ENCODE measurements at places on chromosomes 1 and 21.
A peak's percentile ranks its signal among the peaks of the same experiment; 100 is the strongest.

DNA sequence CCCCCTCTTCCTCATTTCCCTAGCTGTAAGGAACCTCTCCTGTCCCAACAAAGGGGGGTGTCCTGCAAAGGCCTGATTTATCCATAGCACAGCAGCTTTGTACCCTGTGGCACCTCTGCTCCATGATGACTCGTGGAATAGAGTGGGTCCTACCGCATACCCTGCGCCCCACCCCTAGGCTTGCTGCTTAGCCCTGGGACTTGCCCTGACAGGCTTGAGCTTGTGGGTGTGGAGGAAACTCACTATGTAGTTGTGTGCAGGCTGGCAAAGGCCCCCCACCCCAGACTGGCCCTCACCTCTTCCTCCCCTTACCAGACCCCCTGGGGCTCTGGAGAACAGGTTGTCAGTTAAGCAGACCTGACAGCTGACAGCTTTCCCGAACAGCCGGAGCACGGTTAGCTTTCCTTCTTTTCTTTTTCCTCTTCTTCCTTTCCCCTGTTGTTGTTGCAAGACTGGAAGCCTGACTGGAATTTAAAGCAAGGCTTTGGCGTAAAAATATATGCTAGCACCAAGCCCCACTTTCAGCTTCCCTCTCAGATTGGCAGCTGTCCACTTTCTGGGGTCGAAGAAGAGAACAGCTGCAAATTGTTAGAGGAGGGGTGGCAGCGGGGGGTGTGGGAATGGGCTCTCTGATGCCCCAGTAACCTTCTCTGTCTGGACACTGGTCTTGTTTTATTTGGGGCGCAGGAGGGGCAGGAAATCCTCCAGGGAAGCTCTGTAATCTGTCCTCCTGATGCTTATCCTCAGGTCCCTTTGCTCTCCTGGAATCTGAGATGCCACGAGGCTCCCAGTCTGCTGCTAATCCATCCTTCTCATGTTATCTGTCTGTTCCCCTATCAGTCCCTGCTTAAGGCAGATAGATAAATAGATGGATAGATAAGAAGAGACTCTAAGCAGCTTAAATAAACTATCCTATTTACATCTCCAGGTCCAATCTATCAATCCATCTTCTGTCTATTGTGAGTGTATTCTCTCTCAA, 134.6 kb downstream of the BRINP2 start:
- DNase-seq, result no peak

- peak; percentile 28 for DNase-seq
Observed at GRCh38 chr1:230542054-230542453, 100.2 kb upstream of the COG2 start.

GRCh38 chr1:228004856-228005462, 1.8 kb upstream of the WNT3A start:
- no peak for DNase-seq

GRCh38 chr1:69506721-69507120, 61.0 kb upstream of the LRRC7 start:
- DNase-seq, result no peak

GRCh38 chr1:69824932-69825331, 257.2 kb downstream of the LRRC7 start:
- DNase-seq, result no peak

GRCh38 chr1:5908461-5909375, 83.5 kb downstream of the NPHP4 start:
- no peak for DNase-seq

DNA sequence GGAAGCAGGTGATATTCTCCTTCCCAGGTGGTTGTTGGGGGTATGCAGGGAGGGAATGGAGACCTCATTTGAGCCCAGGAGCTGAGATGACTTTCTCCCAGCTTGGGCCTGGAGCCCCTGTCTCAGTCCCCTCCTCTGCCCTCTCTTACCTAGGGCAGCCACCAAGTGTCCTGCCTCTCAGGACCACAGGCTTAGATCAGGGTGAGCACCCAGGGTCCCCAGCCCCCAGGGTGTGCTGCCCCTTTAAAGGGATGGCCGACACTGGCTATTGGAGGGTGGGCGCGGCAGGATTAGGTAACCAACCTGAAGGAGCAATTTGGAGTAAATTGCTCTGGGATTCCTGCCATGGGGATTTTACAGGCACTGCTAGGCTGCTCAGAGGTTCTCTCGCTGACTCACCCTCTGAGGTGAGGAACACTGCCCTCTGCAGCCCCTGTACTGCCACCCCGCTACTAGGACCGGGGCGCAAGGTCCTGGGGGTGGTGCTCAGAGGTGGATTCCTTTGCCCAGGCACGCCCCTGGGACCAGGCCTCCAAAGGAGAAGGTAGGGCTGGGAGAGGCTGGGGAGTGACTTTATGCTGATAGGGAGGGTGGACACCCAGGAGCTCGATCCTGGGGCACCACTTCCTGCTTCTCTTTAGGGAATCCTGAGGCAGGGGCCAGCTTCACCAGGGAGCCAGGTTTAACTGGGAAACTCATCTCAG, 1.5 kb downstream of the RPS6KA1 start:
- DNase-seq, result no peak

GRCh38 chr1:114627107-114627506, 42.7 kb downstream of the DENND2C start:
- no peak for DNase-seq

- DNase-seq, result no peak
Observed at GRCh38 chr21:26457817-26458216, 115.3 kb downstream of the CYYR1 start.

GRCh38 chr21:27363719-27364477, 397.0 kb upstream of the ADAMTS5 start:
- DNase-seq, result no peak

GRCh38 chr1:161044535-161044907, 1.3 kb downstream of the USF1 start:
- DNase-seq, result no peak

DNA sequence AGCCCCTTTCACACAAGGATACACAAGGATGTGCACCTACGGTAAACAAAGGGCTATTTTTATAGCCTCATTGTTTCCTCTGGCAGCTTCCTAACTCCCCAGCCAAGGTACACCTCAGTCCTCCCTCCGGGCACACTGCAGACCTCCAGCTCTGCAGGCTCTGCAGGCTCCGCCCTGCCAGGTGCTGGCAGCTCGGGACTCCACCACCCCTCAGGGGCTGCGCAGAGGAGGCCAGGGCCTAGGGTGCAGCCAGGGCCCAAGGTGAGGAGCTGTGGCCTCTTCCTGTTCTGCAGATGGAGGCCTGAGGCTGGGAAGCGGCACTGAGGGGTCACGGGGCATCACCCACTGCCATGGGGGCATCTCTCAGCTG, 19.8 kb upstream of the CLSTN1 start:
- DNase-seq, result no peak

DNA sequence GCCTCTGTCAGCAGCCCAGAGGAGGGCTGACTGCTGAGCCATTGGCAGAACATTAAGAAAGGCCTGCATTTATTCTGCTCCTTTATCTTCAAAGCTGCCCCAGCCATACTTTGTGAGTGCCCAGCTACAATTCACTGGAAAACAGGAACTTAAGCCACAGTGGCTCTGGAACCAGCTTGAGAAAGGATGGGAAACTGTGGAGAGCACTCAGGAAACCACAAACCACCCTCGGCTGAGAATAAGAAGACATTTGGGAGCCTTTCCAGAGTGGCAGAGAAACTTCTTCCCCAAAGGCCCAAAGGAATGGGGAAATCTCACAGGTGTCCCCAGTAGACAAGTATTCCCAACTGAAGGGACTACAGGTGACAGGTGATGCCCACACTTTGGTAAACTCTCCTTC, 1.8 kb downstream of the LAMB3 start:
- DNase-seq, result no peak

DNA sequence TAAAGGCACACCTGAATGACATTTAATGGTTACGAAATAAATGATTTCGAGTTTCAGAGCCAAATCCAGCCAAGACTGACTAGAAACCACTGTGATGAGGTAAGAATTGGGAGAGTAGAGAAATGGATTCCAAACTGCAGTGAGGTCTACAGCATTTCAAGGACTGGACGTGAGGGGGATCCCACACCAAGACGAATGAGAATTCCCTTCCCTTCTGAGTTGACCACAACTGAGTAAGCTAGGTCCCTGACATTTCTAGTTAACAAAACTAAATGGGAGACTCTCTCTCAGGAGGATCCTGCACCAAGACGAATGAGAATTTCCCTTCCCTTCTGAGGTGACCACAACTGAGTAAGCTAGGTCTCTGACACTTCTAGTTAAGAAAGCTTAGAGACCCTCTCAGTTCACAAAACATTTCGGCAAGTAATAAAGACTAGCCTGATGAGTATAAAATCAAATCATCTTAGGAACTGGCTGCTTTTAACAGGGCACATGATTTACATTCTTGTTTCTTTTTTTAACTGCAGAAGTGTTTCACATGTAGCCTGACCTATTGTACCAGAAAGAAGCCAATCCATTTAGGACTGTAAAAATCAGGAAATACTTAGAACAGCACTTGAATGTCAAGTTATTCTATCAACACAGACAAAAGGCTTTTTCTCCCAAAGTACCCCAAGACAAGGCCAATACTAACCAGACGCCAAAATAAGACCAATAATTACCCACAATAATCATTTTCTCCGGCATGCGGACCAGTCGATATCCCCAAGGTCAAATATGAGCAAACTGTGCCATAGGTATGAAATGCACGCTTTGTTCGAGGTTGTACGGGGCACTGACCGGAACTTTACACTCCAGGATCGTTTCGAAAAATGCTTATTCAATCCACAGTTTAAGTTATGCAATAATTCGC, 1.4 kb upstream of the SPATA1 start:
- DNase-seq, result no peak

DNA sequence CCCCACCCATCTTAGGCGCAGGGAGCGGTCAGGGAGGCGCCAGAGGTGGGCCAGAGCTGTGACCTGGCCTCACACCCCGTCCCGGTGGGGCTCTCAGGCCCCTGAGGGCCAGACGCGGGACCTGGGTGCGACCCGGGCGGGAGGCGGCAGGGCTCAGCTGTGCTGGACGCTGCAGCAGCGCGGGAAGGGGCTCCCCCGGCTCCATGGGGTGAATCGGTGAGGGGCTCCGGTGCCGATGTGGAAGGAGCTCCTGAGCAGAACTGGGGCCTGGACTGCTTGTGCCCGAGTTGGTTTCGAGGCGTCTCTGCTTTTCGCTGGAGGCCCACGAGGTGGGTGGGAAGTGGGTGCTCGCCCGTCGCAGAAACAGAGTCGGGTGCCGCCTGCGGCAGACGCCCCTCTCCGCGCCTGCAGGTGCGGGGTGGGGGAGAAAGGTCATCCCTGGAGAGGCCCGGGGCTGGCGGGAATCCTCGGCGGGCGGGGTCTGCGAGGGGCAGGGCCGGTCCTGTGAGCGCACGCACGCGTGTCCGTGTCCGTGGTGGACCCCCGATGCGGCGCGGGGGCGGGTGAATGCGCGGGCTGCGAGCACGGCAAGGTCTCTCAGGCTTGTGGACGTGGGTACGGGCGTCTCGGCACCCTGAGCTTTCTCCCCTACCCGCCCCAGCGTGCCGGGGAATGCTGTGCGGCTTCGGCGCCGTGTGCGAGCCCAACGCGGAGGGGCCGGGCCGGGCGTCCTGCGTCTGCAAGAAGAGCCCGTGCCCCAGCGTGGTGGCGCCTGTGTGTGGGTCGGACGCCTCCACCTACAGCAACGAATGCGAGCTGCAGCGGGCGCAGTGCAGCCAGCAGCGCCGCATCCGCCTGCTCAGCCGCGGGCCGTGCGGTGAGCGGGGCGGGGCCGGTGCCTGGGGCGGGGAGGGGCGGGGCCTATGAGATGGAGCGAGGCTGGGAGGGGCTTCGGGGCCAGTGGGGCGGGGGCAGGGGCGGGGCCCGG, 20.4 kb downstream of the AGRN start:
- DNase-seq, result peak; percentile 86

GRCh38 chr1:162397039-162397448, 14.9 kb downstream of the SH2D1B start:
- no peak for DNase-seq

GRCh38 chr1:59580257-59580656, 234.5 kb upstream of the HOOK1 start:
- no peak for DNase-seq

DNA sequence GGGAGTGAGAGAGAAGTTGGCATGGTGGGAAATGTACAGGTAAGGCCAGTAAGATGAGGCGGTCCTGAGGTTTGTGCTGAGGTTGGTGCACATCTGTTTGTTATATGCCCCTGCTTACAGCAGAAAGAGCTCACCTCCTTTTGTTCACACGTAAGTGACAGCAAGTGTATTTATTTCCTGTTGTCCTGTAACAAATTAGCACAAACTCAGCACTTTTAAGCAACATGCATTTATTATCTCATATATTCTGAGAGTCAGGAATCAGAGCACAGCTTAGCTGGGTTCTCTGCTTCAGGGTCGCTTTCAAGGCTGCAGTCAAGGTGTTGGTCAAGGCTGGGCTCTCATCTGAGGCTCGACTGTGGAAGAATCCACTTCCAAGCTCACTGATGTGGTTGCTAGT, 45.8 kb downstream of the TENT5C start:
- no peak for DNase-seq

DNA sequence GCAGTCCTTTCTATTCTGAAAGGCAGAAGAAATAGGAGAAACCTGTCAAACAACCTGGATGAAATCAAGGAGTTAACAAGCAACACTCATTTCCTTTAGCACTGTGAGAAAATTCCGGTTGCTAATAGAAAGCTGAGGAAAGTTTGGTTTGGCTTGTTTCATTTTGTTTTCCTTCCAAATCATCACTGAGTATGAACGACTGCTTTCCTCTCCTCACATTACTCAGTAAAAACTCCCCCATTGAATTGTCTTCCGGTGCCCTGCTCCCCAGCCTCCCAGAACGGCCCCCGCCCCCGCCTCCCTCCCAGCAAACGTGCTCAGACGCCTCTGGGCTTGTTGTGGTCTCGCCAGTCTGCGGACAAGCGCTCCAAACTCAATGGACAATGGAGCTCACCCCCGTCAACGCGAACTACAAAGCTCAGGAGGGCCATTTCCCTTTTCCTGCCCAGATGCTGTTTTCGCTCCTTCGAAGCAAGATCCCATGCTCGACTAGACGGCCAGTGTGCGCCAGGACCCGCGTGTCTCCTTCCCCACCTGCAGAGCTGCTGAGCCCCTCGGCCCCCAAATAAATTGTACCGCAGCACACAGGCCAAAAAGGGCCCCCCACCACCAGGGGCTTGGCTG, 747 bp downstream of the STX6 start:
- DNase-seq, result peak; percentile 53

GRCh38 chr1:90593312-90593711, 123.8 kb downstream of the BARHL2 start:
- DNase-seq, result no peak

DNA sequence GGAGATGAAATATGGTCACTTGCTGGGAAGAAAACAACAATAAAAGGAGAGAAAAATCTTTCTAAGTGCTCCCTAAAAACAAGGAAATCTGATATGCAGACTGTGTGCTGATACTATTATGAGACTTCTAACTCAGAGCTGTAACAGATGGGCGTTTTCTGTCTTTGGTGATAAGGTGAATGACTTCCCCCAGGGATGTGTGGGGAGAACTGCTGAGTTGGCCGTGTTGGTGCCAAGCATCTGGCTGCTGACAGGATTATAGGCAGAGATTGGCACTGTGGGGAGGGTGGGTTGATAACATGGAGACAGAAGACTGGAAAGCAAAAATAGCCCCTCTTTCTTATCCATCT, 438.5 kb upstream of the PLXNA2 start:
- no peak for DNase-seq

DNA sequence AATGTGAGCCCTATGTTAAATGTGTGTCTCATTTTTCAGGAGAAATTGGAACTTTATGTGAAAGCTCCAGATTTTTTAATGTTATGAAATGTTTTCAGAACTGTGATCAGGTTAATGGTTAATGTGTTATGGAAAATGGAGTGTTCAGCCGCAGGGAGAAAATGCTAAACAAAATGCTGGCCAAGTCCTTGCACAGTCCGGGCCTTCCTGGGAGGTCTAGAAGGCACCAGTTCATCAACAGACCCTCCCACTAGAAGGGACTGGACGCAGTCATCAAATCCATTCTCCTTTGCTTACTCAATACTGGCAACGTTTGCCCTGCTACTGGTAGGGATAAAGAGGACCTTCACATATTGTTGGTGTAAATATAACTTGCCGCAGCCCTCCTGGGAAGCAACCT, 43.4 kb downstream of the VWA5B1 start:
- DNase-seq, result no peak

Data from activated CD4-positive, alpha-beta T cell treated with anti-CD3 and anti-CD28 coated beads, Interleukin-2, amount 10 ng/mL, durations not matched to agents 7 days and 5 days (primary cell).